ENCODE measurements at places on chromosomes 7 and 10.

DNA sequence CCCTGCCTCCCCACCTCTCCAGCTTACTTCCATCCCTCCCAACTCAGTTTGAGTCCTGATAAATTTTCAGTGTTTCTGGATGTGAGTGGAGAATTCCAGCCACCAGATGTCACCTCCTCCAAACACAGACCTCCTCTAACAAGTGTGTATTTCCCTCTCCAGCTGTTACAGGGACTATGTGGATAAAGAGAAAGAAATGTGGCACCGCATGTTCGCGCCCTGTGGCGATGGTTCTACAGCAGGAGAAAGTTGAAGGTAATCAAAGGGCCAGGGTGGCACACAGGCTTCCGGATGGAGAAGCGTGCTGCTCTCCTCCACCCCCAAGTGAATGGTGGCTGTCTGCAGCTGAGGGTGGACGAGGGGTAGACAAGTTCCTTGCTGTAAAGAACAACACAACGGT, 14.7 kb downstream of the FKBP6 start:
- no peak for DNase-seq

GRCh38 chr7:89757910-89758309, 396.4 kb upstream of the STEAP1 start:
- DNase-seq = no peak

DNA sequence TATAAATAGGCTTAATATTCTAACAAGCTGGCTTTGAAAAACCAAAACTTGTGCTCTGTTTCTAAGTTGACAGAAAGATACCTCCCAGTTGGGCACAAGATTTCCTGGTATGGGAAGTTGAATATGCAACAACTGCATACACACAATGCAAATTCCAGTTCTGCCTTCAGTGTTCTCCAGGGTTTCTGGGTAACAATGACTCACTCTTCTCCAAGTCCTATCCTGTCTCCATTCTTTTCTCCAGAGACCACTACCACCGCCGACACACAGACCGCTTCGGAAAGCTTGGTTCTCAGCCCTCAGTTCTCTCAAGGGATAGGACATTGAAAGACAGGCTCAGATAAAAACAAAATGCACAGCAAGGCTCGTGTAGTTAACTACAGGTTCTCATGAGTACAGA, 12.2 kb downstream of the PDE1C start:
- DNase-seq = no peak

DNA sequence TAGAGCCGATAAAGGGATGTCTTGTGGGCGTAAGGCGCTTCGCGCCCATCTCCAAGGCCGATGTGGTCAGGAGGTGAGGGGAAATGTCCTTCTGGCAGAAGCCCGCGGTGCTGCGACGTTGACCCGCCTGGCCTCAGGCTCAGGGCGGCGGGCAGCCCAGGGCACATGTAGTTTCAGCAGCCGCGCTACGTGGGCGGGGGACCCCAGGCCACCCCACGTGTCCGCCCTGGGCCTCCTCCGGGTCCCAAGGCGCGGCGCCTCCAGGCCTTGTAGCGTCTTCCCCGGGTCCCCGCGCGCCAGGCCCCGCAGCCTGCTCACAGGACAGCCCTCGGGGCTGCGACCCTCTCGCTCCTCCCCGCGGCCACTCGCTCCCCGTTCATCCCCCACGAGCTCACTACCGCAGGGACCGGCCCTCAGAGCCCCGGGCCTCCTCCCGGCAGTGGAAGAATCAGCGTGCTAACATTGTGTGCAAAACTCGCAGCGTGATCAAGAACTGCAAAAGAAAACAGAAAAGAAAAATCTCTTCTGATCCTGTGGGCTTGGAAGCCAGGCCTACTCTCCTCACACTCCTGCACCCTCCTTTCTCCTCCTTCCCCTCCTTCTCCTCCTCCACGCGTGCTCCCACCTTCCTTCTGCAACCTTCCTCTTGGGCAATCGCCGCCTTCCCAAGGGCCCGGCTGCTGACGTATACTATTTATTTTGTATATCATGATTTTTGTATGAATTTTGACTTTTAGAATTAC, 4.4 kb upstream of the TBX20 start:
- DNase-seq = no peak

GRCh38 chr7:18517646-18518045, 22.1 kb downstream of the HDAC9 start:
- DNase-seq = no peak

DNA sequence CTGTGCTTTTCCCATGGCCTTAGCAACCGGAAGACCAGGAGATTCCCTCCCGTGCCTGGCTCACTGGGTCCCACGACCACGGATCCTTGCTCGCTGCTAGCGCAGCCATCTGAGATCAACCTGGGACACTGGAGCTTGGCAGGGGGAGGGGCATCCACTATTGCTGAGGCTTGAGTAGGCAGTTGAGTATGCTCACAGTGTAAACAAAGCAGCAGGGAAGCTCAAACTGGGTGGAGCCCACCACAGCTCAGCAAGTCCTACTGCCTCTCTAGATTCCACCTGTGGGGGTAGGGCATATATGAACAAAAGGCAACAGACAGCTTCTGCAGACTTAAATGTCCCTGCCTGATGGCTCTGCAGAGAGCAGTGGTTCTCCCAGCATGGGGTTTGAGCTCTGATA, 697.0 kb downstream of the SORCS1 start:
- DNase-seq = no peak

DNA sequence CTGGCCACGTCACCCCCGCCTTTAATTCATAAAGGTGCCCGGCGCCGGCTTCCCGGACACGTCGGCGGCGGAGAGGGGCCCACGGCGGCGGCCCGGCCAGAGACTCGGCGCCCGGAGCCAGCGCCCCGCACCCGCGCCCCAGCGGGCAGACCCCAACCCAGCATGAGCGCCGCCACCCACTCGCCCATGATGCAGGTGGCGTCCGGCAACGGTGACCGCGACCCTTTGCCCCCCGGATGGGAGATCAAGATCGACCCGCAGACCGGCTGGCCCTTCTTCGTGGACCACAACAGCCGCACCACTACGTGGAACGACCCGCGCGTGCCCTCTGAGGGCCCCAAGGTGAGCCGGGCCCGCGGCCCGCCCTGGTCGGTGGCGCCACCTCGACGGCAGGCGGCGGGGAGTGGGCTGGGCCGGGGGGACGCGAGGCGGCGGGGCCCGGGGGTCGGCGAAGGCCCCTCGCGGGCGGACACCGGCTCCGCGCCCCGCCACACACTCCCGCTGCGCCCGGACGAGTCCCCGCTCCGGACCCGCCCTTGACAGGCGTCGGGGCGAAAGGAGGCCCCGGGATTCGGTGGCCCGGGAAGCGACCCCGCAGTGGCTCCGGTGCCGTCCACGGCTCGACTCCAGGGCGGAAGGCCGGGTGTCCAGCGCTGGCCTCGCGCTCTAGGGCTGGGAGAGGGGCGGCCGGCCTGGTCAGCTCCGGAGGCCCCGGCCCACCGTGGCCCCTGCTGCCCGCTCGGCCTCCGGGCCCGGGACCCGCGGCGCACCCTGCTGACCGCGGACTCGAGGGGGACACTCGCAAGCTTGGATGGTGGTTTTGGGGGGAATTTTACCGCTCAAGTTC, 557 bp downstream of the BAG3 start:
- DNase-seq = no peak

GRCh38 chr7:23234569-23235296, 11.8 kb upstream of the GPNMB start:
- no peak for DNase-seq

GRCh38 chr7:4235596-4235995, 446.5 kb upstream of the FOXK1 start:
- no peak for DNase-seq

All from CD4-positive, alpha-beta T cell treated with Interleukin-15 for 4 hours (primary cell).